ENCODE measurements at places on chromosomes 11 and 22.

GRCh38 chr22:23781511-23782183 lies 5.1 kb upstream of the SMARCB1 start:
- DNase-seq: peak; percentile 79

DNA sequence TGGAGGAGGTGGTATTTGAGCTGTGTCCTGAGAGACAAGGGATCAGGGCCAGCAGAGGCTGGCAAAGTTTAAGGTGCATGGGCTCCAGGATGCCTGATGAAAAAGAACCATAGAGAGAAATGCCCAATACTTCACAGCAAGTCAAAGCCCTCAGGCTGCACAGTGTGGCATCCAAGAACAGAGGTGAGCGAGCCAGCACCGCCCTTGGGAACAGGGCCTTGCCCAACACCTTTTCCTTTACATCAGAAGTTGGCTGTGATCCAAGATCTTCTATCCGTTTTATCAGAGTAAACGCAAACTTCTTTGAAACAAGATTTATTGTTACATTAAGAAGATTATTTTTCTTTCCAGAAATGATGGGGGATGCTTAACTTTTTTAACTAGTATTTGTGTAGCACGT lies 1.4 kb downstream of the B3GNT6 start:
- DNase-seq: no peak

DNA sequence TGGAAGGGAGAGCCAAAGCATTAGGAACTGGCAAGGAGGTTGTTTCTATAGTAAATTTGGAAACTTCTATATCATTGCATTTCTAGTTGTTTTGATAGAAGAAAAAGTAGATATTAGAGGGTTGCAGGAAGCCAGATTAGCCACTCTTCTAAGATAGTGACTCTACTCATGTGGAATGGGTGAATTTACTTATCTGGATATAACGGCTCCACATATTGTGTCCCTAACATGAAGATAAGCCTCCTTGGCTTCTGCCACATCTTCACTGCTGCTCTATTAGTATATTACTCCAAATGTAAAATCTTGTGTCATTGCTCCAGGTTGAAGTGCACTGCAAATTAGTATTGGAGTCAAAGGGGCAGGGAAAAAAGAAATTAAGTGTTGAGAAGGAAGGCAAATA lies 283.3 kb downstream of the CASP12 start:
- DNase-seq: no peak

DNA sequence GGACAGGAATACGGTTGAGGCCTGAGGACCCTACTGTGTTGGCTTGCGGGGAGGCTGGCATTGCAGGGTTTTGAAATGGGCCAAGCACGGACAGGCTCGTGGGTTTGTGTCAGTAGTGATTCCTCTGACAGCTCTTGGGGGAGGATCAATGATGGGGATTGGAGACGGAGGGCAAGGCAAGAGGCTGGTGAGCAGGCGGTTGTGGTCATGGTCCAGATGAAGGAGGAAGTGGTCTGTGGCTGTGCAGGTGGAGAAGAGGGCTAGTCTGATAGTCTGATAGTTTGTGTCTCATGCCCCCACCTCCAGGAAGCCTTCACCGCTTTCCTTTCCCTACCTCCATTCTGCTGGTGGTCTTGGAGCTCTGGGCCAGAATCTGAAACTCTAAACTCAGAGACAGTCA lies 3.0 kb downstream of the MAFF start:
- no peak for DNase-seq

- no peak for DNase-seq
Measured at GRCh38 chr11:126920833-126921232, 79.7 kb downstream of the KIRREL3 start.

DNA sequence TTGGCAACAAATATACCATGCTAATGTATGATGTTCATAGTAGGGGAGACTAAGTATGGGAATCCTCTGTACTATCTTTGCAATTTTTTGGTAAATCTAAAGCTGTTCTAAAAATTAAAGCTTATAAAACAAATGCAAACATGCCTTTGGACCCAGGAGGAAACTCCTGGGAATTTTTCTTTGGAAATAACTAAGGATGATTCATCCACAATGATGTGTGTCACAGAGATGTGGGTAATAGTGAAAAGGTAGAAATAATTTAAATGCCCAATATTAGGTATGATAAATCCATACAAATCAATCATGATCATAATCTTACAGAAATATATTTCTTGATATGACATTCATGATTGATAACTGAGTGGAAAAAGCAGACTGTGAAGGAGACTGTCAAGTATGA lies 135.8 kb downstream of the TRIM44 start:
- DNase-seq: no peak

GRCh38 chr11:62648185-62648966 lies 2.0 kb upstream of the GANAB start:
- no peak for DNase-seq

DNA sequence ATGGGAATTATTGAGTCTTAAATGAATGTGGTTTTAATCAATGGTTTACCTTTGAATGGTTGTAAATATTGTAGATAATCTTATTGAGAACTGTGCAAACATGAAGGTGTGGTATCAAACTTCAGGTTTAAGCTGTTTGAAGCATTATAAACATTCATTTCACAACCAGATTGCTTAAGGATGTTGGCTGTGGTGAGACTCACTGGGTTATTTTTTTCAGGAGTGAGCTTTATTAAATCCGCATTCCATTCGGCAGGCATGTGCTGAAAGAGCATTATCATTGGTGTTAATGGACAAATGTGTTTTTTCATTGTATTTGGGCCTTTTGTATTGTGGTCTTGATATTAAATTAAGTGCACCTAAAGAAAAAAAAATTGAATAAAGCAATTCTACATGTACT lies 9.7 kb downstream of the MMP3 start:
- peak; percentile 58 for DNase-seq

GRCh38 chr11:115197031-115197430 lies 307.2 kb downstream of the CADM1 start:
- no peak for DNase-seq

- no peak for DNase-seq
Measured at GRCh38 chr11:19187833-19188258, 13.9 kb downstream of the CSRP3 start.

DNA sequence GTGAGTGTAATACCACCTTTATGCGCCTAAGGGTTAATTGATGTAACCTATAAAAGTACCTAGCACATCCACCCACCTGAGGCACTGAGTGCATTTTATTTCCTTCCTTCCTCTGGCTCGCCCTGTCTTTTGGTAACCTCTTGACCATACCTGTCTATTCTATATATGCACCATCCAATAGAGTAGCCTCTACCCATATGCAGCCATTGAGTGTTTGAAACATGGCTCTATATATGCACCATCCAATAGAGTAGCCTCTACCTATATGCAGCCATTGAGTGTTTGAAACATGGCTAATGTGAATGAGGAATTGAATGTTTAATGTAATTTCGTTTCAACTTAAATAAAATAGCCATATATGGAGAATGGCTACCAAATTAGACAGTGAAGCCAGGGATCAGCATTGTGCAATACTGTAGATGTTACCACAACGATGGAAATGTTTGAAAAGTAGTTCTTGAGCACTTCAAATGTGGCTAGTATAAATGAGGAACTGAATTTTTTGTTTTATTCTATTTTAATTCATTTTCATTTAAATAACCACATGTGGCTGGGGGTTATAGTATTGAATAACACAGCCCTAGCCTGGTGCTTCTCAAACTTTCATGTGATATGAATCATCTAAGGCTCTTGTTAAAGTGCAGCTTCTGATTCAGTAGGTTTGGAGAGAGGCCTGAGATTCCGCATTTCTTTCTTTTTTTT lies 33.8 kb downstream of the SLC35F2 start:
- DNase-seq: no peak

DNA sequence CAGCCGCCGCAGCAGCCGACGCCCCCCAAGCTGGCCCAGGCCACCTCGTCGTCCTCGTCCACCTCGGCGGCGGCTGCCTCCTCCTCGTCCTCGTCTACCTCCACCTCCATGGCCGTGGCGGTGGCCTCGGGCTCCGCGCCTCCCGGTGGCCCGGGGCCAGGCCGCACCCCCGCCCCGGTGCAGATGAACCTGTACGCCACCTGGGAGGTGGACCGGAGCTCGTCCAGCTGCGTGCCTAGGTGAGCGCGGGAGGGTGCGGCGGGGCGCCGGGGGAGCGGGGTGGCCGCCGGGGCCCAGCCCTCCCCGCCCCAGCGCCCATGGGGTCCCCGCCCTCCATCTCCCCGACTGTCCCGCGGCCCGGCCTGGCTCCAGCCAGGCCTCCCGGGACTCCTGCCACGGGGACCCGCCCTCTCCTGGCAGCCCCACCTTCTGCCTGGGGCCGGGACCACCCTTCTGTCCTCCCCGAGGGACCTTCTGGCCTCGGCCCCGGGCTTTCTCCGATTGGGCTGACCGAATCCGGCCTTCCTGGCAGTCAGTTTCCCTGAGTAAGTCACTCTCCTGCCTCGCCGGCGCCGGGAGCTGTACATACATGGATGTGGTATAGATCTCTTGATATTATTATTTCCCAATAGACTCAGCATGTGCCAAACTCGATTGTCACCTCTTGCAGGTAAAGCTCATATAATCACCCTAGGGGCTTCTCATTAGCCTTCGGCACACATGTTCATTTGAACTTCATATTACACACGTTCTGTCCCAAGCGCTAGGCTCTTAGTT lies 720 bp downstream of the PACS1 start:
- DNase-seq: peak; percentile 28

GRCh38 chr11:130001461-130002351 lies 929 bp downstream of the PRDM10 start:
- DNase-seq: peak; percentile 29

- DNase-seq: no peak
Measured at GRCh38 chr11:2940921-2941821, 12.0 kb upstream of the PHLDA2 start.

DNA sequence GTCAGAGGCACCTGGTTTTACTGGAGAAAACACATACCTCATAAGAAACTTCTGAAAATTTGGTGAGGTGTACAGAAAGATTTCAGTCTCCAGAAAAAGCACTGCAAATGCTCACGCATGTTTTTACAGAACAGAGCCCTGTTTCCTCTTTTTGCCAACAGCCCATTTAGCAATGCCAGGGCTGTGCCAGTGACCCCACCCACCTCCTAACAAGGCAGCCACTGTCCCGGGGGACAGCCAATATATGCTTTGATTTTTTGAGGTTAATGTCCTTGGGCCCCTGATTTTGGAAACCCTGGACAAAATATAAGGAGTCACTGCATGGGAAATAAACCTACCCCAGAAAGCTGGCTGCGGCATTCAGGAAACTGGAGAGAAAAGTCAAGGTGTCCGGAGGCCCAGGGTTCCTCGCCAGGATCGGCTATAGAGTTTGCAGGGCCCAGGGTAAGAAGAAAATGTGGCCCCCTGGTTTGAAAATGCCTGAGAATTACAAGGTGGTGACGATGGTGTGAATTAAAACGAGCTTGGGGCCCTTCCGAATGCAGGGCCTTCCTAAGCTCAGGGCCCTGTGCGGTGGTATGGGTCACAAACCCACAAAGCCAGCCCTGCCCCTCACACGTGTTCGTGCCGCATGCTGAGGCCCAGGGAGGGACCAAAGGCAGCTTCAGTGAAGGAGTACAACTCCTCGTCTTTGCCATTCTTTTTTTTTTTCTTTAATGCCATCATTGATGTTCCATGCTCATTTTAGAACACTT lies 71.1 kb upstream of the WNT7B start:
- DNase-seq: peak; percentile 66

GRCh38 chr11:82883853-82884252 lies 16.4 kb downstream of the PRCP start:
- no peak for DNase-seq

DNA sequence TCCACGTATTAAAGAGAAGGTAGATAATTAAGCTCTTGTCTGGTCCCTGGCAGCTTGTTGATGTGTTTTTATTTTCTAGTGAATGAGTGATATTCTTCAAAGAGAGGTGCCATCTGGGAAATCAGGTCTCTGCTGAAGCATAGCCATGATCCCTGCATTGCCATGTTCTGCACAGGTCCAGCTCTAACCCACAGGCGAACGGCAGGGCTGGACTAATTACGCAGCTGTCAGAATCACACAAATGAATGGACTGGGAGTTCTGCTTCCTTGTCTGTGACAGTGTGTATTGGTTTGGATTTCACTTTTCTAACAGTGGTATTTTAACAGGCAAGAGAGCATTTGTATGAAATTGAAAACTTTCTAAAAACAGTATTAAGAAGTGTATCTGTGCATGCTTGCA lies 235.6 kb downstream of the FAT3 start:
- no peak for DNase-seq

DNA sequence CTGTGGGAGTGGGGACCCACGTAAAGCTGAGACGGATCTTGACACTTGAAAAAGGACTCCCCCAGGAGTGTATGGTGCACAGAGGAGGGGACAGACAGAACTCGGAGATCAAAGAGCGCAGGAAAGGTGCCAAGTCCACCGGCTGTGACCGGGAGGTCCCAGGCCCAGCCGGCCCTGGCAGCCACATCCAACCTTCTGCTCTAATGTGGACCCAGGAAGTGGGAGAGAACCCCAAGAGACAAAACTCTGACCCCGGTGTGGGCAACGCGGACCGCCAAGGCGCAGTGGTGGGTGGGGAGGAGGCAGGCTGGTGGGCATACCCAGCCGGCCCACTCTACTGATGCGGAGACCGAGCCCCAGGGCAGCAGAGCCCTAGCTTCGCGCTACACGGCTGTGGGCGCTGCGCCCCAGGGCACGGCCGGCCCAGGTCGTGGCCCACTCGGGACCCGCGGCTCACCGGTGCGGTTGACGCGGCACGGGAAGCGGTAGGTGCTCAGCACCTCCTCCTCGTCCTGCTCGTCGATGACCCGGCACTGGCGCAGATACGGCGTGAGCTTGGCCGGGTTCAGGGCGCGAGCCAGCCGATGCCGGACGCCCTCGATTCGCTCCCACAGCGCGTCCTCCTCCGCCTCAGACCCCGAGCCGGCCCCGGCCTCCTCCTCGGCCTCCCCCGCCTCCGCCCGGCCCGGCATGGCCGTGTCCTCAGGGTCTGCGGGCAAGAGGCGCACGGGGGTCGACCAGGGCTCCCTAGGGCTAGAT lies 527 bp downstream of the CARD10 start:
- DNase-seq: no peak

GRCh38 chr11:111633248-111633647 lies 31.0 kb downstream of the SIK2 start:
- DNase-seq: no peak

- no peak for DNase-seq
Measured at GRCh38 chr11:38131535-38131934, 1533.5 kb upstream of the RAG2 start.

- DNase-seq: no peak
Measured at GRCh38 chr22:39947220-39948216, 12.7 kb upstream of the TMA7B start.

DNA sequence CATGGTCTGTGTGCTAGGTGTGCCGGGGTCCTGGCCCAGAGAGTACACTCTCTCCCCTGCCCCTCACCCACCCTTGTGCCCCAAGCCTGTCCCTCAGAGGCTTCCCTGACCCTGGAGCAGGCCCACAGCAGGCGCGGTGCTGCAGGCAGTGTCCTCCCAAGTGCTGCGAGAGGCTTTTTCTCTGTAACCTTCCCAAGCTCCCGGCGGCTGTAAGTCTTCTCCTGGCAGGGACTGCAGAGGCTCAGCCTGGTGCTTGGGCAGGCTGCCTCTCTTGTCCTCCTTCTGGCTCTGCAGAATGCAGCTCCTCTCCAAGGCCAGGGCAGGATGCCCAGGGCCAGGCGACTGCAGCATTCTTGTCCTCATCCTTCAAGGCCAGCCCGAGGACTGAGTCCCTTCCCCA lies 15.9 kb downstream of the RFPL1 start:
- no peak for DNase-seq

- no peak for DNase-seq
Measured at GRCh38 chr22:39938509-39939111, 21.6 kb upstream of the TMA7B start.

- DNase-seq: no peak
Measured at GRCh38 chr11:94400839-94401772, at the start of gene GPR83. GPR83 (minus strand) TSS chr11:94401419; CDS start chr11:94401247, 172 bp downstream.
